ENCODE measurements at places on chromosomes 2 and 18.

DNA sequence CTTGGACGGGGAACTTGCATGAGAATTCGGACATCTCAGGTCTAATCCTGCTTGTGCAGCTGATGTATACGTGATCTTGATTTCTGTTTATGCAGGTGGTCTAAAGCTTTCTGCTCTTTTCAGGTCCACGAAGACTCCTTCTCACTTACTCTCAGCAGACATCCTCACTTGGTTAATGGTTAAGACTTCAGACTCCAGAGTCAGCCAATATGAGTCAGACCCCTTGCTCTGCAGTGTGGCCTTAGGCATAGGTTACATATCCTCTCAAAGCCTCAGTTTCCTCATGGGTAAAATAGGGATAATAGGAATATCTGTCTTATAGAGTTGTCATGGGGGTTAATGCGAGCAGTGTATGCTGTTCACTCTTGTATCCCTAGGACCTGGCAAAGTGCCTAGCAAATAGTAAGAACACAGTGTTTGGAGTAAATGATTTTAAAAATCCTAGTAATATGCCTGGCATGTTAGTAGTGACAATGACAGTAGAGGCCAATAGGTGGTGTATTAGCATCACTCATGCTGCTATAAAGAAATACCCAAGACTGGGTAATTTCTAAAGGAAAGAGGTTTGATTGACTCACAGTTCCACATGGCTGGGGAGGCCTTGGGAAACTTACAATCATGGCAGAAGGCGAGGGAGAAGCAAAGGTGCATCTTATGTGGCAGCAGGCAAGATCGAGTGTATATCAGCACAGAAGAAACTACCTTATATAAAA is 42.3 kb downstream of the XRCC5 start:
- DNase-seq: no peak

DNA sequence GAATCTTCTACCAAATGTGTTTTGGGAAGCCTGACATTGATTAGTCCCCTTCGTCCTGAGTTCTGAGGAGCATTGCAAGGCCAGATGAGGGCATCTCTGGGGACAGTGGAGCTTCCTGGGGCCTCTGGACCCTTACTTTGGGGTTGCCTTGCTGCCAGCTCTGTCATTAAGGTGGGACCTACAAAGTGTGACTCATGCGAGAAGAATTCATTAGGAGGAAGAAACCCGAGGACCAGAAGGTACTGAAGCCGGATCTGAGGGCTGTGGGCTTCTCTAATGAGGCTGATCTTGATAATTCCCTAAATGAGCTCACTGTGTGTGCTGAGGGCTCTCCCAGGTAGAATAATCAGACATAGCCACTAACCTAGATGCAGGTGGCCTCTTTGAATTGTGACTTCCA is 695 bp upstream of the SCYGR2 start:
- no peak for DNase-seq

DNA sequence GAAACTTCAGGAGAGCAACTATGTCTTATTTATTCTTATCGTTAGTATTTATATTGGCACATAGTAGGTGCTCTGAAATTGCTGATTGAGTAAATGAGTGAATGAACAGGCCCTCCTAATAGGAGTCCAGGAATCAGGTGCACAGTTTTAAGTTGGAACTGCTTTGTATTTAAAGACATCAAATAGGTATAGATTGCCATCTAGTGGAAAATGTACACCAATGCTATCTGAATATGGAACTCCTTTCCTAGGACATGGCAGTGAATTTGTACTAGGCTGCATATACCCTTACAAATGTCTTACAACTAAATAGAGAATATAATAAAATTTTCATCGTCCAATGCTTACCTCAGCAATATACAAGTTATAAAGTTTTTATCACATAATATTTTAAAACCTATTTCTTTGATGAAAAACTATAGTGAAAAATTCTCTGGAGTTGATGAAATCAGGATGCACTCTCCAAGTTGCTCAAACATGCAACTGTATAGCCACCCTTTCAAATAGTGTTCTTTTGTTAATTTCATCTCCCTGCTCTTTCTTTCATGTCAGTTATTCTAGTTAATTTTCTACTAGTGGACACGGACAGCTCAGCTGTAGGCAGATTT is 318.9 kb upstream of the SYT4 start:
- peak; percentile 23 for DNase-seq

DNA sequence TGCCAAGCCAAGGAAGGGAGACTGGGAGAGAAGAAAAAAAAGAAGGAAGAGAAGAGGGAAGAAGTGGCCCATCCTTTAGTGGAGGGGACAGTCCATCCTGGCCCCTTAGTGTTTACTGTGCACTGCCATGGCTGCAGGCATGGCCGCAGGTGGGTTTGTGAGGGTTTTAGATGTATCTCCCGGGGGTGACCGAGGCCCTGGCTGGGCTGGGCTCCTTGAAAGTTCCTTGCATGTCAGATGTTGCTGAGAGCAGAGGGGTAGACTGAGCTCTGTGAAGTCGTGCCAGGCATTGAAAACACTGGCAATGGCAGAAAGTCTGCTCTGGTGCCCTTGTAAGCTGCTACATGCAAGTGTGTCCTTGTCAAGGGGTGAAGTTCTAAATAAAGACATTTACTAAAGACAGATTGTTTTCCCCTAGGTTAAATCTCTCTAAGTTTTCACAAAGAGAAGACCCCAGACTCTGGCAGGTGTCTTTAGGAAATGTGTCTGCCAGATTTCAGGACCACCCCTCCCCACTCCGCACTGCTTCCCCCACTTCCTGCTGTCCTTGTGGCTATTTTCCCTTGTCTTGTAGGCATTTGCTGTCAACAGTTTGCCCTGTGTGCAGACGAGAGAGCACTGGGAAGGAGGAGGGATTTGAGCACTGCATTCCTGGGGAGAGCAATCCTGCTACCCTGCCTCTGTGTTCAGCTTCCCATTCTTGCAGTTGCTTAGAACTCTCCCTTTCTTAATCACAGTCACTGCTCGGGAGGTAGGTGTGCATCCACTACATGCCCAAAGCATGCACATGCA is 68.4 kb downstream of the ACOXL start:
- no peak for DNase-seq

GRCh38 chr18:3451989-3452749 is 2.2 kb downstream of the TGIF1 start:
- DNase-seq: peak; percentile 54

DNA sequence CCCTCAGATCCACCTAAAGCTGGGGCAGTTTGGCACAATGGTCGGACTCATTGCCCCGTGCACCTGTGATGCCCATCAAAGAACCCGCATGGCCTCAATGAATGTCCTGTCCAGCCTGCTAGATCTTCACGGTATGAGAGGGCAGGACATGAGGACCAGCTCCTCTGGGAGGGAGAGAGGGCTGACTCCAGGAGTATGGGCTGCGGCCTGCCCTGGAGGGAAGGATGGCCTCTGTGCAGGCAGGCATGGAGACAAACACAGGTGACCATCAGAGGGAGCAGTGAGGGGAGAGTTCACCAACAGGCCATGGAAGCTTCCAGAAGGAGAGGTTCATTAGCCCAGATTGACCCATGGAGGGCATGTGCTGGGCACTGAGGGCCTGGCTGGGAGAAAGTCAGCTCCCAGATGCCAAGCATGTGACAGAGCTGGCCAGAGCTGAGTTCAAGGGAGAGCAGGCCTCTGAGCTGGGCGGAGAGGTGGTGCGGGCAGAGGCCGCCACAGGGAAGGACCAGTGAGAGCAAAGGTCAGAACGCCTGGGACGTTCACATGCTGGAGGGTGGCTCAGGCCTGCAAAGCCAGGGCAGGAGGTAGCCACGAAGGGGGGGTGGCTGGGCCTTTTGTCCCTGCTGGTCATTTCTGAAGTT is 36.2 kb downstream of the HJURP start:
- DNase-seq: no peak

DNA sequence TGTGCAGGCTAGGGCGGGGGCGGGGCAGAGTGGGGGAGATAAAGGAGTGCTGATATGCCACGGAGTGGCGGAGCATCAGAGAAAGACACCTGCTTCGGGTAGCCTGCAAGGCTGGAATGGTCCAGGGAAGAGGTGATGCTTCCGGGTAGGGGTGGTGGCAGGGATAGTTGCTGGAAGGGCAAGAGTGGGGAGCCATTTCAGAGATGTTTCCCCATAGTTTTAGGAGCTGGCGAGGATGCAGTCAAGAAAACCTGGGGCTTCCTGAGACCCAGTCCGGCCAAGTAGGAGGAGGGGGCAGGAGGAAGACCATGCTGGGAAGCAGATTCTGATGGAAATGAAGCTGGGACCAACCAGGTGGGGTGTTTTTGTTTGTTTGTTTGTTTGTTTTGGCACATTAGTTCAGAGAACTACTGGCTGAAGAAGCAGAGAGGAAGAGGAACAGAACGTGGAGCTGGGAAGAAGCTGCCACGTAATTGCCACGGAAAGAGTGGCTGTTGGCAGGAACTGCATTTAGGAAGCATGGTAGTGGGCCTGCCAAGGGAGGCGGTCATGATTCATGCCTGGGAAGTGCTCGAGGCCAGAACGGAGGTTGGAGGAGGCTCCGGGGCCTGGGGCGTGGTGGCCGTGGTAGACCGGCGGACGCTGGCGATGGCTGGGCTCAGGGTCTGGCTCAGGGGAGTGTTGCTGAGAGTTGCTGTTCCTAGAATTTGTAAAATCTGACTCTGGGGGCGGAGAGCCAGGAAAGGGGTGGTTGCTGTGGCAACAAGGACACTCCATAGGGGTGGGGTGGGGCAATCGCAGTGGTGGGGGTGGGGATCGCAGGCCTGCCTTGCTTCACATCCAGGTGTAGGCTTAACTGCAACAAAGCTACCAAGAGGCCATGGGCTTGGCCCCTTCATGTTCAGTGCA is 8.6 kb upstream of the INPP5D start:
- no peak for DNase-seq

GRCh38 chr2:240603081-240603835 is 16.7 kb downstream of the CAPN10 start:
- DNase-seq: no peak

- DNase-seq: no peak
These were observed 185.1 kb downstream of the SCG2 start for GRCh38 chr2:223416815-223417610.

GRCh38 chr2:178530131-178530530 is 49.9 kb downstream of the PLEKHA3 start:
- DNase-seq: no peak

GRCh38 chr2:219575566-219576504 is 3.7 kb downstream of the INHA start:
- DNase-seq: no peak

DNA sequence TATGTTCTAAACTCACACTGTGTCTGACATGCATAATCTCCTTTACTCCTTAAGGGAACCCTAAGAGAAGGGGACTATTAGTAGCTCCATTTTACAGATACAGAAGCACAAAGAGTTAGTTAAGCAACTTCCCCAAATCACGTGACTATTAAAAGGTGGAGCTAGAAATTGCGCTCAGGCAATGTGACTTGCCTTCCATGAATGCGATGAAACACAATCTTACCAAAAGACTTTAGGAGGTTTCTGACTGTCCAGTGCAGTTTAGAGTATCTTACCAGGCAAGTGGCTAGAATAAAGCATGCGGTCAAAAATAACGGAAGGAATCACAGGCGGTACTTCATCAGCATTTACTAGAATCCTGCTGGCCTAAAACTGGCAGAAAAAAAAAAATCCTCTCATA is 70.4 kb downstream of the ZNF521 start:
- no peak for DNase-seq

DNA sequence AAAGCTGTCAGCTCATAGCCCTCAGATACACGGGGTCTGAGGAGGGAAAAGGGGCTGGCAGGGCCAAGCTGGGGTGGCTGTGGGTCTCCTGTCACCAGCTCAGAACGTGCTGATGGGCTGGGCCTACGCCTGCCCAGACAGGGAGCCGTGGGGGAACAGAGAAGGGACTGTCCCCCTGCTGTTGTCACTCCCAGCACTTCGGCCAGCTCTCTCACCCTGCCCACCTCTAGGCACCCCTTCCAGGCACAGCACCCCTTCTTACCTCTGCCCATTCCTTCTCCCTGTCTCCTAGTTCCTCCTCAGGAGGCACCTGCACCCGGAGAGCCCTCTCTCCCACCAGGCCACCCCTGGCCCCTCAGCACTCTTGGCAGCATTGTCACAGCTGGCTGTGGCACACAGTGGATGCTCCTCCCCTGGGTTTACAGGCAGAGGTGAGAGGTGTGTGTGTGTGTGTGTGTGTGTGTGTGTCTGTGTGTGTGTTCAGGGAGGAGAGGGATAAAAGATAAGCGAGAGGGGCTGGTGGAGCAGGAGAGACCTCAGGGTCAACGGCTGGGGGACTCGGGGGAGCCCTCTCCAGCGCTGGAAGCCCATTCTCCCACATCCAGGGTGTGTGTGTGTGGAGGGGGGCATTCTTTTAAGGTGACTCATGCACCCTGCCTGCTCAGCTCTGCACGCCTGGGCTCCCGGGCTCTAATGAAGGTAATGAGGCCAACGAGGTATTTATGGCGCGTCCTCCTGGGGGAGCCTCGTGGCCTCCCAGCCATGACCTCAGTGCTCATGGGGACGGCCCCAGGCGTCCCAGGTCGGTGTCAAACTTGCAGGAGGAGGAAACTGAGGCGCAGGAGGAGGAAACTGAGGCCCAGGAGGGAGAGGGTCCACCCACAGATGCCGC is 66.1 kb upstream of the SMAD7 start:
- DNase-seq: peak; percentile 40

GRCh38 chr2:63820969-63821368 is 20.7 kb upstream of the UGP2 start:
- DNase-seq: no peak

DNA sequence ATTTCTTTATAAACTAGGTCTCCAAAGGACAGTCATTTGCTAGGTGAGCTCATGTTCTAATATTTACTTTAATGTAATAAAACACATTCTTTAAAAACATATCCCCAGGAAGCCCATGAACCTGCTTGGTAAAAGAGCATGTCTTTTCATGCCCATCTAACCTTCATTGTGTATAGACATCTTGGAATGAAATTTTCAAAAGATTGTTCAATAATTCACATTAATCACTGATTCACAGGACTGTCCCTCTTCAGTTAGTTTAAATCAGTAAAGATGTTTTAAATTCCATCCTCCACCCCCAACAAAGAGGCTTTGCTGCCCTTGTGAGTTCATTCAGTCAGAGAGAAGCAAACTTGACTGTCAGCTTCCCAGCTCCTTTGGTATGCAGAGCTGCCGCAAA is 633.4 kb upstream of the CELF4 start:
- no peak for DNase-seq

- no peak for DNase-seq
These were observed 109.1 kb downstream of the IRS1 start for GRCh38 chr2:226690461-226691024.

DNA sequence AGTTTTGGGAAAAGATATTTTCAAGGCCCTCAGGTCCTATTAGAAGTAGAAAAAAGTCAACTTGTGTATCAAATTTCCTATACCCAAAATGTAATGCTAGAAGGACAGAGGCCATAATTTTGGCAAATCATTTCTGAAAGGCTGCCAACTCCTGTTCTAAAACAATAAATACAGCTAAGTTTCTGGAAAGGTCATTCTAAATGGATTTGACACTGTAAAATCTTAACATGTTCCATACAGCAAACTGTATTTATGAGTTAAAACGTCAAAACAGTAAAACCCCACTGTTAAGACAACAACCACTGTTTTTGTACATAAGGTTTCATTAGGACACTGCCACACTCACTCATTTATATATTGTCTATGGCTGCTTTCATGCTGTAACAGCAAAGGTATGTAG is 9.7 kb downstream of the FAM98A start:
- no peak for DNase-seq

DNA sequence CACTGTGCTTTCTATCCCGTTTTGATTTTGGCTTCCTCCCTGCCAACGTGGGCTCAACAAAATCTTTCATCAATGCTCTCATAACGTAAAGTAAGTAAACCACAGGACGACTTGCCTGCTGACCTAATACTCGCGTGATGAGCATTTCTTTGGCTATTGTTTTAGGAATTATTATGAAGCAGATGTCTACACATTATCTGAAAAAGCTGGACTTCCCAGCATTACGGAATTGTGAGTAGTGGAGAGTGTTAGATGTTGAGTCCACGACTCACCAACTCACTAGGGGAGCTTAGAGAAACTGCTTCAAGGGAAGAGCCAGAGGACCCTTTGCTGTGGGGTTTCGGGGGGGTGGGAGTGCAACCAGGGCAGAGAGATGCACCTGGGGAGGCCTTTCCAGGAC is 21.9 kb downstream of the HJURP start:
- DNase-seq: no peak

Measured in neuronal stem cell (in vitro differentiated cells).